ENCODE measurements at places on chromosomes 12 and 14.

DNA sequence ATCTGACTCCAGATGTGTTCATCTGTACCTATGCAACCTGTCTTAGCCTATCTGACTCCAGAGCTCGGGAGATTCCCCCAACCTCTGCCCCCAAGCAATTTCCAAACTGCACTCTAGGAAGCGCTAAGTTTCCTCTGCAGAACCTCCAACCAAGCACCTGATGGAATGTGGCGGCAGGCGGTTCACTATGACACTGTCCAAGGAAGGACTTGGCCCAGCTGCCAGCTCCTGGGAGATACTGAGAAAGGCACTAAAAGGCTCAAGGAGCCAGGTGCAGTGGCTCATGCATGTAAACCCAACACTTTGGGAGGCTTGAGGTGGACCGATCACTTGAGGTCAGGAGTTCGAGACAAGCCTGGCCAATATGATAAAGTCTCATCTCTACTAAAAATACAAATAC, 244.0 kb downstream of the BCL11B start:
- DNase-seq: no peak

DNA sequence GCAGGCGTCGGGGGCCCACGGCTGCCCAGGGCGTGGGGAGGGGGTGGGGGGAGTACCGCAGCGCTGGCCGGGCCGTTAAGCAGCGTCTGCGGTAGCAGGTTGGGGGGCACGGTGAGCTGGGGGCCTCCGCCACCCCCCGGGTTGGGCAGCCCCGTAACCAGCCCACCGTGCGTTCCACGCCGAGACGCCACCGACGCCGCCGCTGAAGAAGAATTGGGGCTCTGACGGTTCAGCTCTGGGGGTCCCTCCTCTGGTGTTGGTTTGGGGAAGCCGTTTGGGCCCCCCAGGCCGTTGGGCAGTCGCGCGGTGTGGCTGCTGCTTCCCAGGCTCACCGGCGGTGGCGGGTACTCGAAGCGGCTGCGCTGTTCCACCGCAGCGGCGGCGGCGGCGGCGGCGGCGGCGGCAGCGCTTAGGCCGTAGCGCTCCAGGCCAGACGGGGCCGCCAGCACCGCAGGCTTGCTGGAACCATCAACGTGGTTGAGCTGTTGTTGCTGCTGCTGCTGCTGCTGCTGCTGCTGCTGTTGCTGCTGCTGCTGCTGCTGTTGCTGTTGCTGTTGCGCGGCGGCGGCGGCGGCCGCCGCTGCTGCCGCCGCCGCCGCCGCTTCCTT, 1.5 kb downstream of the IRF2BPL start:
- DNase-seq: no peak

- DNase-seq: no peak
These were observed 22.3 kb downstream of the SLC38A4 start for GRCh38 chr12:46803517-46803916.

- no peak for DNase-seq
These were observed 205.3 kb upstream of the SFSWAP start for GRCh38 chr12:131505561-131505960.

- DNase-seq: no peak
These were observed 90.9 kb downstream of the RIMBP2 start for GRCh38 chr12:130625201-130625600.

DNA sequence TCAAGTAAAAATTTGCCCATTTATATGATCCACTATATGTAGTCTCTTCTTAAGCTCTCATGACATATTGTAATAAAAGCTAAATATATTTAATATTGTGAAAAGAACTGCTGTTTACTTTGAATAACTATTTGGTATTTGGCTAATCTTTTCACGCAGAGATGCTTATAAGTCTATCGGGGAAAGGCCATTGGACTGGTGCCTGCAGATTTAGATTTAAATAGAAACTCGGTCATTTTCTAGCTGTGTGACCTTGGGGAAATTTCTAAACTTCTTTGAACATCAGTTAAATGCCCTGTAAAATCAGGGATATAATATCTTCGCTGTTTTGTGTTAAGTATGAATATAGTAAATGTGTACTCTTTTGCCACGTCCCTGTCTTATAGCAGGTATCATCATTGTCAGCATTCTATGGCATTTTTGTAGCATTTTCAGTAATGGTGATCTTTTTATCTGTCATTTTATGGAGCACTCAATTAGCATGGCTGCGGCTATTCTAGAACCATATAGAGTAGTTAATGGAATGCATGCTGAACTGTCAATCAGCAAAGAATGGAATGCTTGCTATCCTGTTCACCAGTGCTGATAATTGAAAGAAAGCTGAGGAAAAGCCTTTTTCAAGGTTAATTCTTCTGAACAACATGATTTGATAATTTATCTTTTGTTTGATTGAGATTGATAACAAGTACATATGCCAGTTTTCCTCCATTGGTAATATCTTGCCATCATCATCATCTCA, 181.2 kb downstream of the TMTC2 start:
- no peak for DNase-seq

All from cortex of kidney (tissue), 1 donor.